Heart right ventricle (tissue), 16 donors: ENCODE measurements at places on chromosomes 5 and 9. TPM values are rescaled to one million over a fixed set of nuclear protein-coding genes. Genes with fewer than 3 reads are reported as not detected.

GRCh38 chr9:127554966-127555839 is 56.9 kb upstream of the STXBP1 start:
- DNase-seq, result no peak

DNA sequence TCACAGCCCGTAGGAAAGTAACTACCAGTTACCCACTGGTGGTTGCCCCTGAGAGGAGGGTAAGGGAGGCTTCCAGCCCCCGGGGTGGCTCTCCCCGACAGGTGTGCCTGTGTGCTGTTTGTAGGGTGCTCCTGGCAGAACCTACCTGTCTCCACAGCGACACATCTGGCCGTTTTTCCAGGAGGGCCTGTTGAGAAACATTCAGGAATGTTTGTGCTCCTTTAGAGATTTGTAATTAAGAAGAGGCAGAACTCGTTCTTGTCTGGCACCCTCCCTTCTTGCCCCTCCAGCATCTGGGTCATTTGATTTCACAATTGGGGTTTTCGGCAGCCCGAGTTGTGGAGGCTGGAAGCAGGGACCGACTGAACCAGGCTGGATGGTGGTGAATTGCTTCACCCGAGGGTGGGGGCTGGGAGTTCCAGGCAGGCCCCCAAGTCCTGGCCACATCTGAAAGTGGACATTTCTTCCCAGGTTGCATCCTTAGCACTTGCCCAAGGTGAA is 74.2 kb downstream of the WWC1 start:
- DNase-seq, result no peak

- no peak for DNase-seq
Measured at GRCh38 chr5:40983781-40984180, 74.5 kb downstream of the C7 start.

GPR150 gene
- not detected for total RNA-seq

MUSK gene
- 0.30 TPM for total RNA-seq

- DNase-seq, result no peak
Measured at GRCh38 chr9:86684148-86684547, 263.2 kb downstream of the GAS1 start.

DNA sequence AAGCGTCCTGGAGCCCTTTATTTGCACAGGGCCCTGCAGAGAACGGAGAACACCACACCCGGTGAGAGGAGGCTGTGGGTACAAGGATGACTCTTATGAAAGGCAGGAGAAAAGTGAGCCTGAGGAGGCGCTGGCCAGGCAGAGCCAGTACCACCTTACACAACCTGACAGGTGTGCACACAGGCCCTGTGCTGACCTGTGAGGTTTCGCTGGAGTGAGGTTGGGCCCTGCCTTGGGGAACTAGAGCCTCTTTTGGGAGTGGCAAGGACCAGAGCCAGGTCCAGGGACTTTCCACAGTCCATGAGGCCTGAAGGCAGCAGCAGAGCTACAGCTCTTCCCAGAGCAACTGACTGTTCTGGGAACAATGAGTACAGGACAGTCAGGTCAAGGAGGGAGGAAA is 3.1 kb downstream of the SRD5A1 start:
- no peak for DNase-seq

GRCh38 chr9:128093011-128093410 is 25.0 kb downstream of the SLC25A25 start:
- DNase-seq, result no peak

KCNV2 gene
- not detected for total RNA-seq

GRCh38 chr9:21750021-21750735 is 52.3 kb upstream of the MTAP start:
- no peak for DNase-seq

GFM2 gene
- 49.9 TPM for total RNA-seq

PRSS3 gene
- not detected for total RNA-seq

DNA sequence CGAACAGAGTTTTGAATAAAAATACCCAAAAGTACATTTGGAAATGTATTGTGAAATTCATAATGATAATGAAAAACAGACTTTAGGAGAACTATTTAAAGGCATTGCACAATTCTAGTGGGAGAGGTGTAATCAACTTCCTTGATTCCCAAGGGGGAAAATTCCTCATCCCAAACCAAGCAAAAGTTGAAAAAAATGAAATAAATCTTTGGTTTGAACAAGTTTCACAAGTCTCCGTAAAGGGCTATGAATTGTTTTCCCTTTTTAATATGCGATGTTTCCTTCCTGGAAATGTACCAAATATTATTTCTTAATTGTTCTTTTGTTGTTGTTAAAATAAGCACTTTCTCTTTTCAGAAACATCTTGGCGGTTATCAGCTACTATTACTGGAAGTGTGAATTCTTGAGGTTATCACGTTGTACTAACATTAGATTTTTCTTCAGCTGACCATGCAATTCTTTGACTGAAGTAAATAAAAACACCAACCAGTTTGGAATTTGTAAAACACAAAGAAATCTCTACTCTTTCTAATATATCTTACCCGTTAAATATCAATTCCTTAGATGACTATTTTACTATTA is 59.3 kb downstream of the SVEP1 start:
- DNase-seq, result no peak

DNA sequence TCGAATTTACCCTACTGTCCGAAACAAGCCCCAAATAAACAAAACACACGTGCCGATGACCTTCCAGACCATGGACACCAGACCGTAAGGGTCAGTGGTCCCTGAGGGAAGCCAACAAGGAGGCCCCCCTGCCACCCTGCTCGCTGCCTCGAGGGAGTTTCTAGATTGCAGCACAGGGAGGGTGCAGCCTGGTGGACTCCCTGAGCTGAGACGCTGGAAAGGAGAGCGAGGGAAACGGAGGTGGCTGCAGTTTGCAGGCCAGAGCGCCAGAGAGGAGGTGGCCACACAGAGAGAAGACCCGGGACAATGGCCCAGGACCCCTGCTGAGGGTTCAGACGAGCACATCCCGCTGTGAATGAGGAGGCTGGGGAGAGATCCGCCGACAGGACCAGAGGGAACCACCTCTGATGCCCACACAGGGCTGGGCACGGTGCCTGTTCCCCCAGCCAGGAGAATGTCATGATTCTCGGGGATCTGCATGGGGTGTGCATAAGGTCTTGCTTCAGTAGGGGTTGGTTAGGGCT is 48.9 kb downstream of the SLC6A3 start:
- DNase-seq, result no peak

DNA sequence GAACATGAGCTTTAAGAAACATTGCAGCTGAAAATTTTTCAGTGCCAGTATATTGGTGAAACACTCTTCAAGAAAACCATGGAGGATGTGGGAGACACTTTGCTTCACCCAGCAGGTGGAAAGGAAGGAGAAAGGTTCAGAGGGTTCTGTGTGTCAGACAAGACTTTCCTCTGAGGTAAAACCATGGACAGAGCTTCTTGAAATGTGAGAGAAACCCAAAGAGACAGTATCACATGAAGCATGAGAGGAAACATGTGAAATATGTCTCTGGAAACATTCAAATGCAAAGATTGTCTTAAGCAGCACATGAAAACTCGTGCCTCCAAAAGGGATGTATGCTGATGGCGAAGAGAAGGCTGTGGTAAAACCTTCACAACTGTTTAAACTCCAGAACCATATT is 368.9 kb upstream of the ST8SIA4 start:
- no peak for DNase-seq

HTR1A gene
- total RNA-seq, result not detected

GRCh38 chr9:107648153-107648715 is 158.7 kb upstream of the KLF4 start:
- no peak for DNase-seq

DNA sequence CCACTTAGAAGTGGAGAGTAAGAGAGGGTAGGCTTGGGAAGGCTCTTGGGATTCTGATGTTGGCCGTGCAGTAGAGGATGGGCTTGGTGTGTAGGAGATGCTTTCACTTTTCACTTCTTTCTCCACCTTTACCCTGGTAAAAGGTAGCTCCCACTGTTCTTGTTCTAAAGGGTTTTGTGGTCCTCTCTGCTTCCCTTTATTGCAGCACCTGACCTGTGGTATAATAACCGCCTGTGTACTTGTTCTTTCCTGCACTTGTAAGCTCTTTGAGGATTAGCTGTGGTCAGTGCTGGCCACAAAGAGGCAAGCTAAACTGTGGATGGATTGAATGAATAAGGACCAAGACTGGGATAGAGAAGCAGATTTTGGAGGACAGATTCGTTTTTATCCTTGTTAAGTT is 25.2 kb downstream of the KDM4C start:
- DNase-seq, result no peak

DMRT2 gene
- not detected for total RNA-seq

GRCh38 chr9:108069991-108070390 is 580.4 kb upstream of the KLF4 start:
- DNase-seq, result no peak

- no peak for DNase-seq
Measured at GRCh38 chr5:151068433-151069197, 12.2 kb downstream of the TNIP1 start.

LHFPL2 gene
- total RNA-seq, result 3.8 TPM

- no peak for DNase-seq
Measured at GRCh38 chr5:130836729-130837649, 328.1 kb downstream of the HINT1 start.

GRCh38 chr5:56825222-56825824 is 10.0 kb downstream of the MAP3K1 start:
- DNase-seq, result no peak

OR13C4 gene
- not detected for total RNA-seq

COL23A1 gene
- 29.0 TPM for total RNA-seq

DNA sequence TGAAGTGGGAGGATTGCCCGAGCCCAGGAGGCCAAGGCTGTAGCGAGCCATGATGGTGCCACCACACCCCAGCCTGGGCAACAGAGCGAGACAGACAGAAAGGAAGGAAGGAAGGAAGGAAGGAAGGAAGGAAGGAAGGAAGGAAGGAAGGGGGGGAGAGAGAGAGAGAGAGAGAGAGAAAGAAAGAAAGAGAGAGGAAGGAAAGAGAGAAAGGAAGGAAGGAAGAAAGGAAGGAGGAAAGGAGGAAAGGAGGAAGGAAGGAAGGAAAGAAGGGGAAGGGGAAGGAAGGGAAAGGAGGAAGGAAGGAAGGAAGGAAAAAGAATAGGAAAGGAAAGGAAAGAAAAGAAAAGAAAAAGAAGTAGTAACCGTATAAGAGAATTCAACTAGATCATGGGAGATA is 20.8 kb upstream of the LHFPL2 start:
- DNase-seq, result no peak

GRCh38 chr9:87556821-87557220 is 59.2 kb downstream of the DAPK1 start:
- DNase-seq, result peak; percentile 21

GRCh38 chr5:329121-329735 is 7.7 kb downstream of the AHRR start:
- no peak for DNase-seq

DNA sequence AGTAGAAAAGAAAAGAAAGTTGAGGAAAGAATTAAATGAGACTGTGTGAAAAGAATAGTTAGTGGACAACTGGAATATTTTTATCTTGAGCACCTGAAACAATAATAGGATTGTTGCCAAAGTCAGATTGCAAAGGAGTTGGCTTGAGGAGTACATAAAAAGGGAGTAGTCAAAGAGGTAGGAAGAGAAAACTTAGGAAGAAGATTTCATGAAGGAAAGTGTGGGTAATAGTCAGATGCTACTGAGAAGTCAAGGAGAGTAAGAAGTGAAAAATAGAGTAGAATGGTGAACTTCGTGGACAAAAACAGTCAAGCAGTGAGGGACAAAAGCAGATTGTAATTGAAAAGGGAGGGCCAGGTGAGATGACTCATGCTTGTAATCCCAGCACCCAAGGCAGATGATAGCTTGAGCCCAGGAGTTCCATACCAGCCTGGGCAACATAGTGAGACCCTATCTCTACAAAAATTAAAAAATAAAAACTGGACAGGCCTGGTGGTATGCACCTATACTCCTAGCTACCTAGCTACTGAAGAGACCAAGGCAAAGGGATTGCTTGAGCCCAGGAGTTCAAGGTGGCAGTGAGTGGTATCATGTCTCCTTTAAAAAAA is 178.9 kb downstream of the NIPBL start:
- no peak for DNase-seq

BSPRY gene
- total RNA-seq, result 1.3 TPM

ZNF366 gene
- 5.2 TPM for total RNA-seq

- DNase-seq, result no peak
Measured at GRCh38 chr5:103444333-103445038, 118.1 kb downstream of the NUDT12 start.

DNA sequence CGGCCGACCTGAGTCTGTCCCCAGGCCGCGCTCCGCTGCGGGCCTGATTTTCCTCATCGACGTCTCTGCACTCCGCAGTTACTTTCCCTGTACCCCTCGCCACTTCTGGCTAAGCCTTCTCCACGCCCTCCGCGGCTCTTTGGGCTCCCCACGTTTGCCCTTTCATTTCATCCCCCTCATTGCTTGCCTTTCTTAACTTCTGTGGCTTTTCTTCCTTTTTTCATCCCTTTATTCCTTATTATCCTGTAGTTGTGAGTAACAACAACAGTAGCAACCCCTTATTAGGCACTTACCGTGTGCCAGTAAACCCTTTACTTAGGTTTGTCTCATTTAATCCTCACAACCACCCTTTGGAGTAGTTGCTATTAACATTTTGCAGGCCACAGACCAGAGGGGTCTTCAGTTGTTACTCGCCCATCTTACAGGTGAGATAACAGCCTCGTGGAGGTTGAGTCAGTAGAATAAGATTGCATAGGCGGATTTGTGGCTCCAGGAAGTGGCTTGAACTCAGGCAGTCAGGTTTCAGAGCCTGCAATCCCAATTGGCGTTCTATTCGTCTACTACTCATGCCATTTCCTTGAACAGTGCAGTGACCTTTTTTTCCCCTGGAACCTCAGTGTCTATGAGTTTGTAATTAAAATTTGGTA is 724 bp downstream of the TCERG1 start:
- no peak for DNase-seq

S100Z gene
- total RNA-seq, result not detected

- DNase-seq, result no peak
Measured at GRCh38 chr5:117182104-117182503, 607.5 kb upstream of the SEMA6A start.

GRCh38 chr5:22852807-22853660 is at the start of gene CDH12:
Gene CDH12 (minus strand): TSS chr5:22853344.
- no peak for DNase-seq

DNA sequence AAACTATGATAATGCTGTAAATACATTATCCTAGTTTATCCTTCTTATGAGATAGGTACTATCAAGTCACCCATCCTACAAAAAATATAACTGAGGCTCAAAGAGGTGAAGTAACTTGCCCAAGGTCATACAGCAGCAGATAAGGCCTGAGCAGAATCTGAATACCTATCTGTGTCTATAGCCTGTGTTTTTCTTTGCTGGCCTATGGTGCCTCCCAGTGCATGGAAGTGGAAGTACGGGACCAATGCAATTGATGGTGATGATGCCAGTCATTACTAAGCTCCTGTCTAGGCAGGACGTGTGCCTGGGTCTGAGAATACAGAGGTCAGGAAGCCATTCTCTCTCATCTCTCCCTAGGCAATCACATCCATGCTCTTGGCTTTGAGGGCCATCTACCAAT is 67.8 kb downstream of the FAT2 start:
- no peak for DNase-seq

GRCh38 chr9:76866689-76867088 is 39.2 kb downstream of the PRUNE2 start:
- no peak for DNase-seq

DNA sequence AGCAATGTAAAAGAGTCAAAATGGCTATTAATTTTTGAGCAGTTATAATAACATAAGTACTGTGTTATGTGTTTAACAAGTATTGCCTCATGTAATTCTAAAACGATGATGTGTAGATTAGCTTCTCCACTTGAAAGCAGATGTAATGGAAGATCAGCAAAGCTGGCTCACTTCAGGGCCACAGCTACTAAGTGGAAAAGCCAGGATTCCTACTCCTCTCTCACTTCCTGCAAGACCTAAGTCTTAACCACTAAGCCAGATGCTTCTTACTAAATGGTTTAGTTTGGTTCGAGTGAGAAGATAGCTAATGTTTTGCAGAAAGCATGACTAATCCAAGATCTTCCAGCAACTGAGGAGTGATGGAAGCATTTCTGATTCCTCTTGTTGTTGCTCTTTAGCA is 15.7 kb upstream of the TNC start:
- no peak for DNase-seq

SLC45A2 gene
- total RNA-seq, result not detected
